Panc1 (cell line): ENCODE measurements at places on chromosomes 7 and 10.

DNA sequence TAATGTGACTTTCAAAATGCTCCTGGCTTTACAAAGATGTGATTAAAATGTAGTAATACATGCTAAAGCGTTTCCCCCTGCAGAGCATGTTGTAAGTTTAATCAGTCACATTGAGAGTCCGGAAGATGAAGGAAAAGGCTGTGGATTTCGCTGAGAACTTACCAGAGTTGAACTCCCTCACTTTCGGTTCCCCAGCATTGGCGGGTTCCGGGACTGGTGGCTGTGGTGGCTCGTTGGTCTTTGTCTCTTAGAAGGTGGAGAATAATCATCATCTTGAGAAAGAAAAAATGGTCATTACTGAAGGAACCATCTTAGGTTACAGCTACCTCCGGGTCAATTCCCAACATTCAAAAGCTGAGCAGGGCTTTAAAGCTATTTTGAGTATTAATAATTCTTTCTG, 9.6 kb upstream of the NUPR2 start:
- no peak for DNase-seq

DNA sequence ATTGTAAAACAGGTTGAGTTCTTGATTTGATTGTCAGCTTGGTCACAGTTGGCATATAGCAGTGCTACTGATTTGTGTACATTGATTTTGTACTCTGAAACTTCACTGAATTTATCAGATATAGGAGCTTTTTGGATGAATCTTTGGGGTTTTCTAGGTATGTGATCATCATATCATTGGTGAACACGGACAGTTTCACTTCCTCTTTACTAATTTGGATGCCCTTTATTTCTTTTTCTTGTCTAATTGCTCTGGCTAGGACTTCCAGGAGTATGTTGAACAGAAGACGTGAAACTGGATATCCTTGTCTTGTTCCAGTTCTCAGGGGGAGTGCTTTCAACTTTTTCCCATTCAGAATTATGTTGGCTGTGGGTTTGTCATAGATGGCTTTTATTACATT, 86.9 kb downstream of the EXOC4 start:
- no peak for DNase-seq

DNA sequence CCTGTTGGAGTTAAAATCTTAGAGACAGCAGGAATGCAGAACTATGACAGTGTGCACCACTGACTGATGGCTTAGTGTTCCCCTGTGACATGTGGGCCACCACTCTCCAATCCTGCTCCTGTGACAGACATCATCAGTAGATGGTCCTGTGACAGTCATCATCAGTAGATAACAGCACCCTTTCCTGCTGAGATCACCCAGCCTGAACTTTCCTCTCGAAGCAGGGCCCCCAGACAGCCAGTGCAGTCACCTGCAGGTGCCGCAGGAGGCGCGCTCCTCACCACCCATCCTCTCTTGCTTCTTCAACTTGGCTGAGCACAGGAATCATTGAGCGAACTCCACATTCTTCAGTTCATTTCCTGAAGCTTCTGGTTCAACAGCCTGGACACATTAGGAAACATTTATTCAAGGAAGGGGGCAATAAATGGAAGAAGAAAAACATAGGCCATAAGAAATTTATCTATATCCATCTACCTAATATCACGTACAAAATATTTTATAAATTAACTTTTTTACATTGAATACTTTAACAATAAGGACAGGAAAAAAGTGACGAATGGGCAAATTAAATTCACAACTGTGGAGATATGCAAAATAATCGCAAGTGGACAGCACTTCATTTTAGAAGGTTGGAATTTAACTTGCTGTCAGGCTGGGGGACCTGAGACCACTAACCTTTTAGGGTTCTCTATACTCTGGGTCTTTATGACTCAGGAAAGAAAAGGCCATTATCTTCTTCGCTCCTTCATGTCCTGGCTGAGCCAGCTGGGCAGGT, 32.0 kb upstream of the MKI67 start:
- DNase-seq = no peak

DNA sequence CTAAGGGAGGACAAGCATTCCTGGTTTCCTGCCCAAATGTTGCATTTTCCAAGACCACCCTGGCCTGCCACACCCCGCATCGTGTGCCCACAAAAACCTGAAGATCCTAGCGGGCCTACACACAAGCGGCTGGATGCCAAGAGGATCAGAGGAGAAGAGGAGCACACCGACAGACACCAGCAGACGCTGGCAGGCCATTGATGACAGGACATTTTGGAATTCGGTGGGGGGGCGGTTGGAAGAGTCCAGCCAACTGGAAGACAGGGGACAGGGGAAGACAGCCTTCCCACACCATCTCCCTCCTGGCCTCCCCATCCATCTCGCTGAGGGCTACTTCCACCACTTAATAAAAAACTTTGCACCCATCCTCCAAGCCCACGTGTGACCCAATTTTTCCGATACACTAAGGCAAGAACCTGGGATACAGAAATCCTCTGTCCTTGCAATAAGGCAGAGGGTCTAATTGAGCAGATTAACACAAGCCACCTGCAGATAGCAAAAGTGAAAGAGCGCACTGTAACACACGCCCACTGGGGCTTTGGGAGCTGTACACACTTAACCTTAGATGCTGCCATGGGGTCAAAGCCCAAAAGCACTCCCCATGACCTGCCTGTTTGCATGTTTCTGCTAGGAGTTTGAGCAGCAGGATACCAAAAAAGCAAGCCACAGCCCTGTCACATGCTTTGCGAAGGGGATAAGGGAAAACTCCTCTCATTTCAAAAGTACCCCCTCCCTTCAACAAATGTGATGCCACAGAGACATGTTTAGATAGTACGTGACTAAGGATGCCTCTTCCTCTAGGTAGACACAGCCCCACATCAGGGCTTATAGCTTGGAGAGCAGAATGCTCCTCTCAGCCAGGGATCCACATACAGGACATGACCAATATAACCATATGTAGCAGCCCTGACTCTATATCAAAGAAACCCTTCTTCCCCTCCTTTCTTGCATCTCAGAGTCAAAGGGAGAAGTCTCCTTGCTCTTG, 13.4 kb upstream of the SMNDC1 start:
- DNase-seq = no peak

- DNase-seq = no peak
These were observed 27.5 kb downstream of the STRA8 start for GRCh38 chr7:135260930-135261721.

DNA sequence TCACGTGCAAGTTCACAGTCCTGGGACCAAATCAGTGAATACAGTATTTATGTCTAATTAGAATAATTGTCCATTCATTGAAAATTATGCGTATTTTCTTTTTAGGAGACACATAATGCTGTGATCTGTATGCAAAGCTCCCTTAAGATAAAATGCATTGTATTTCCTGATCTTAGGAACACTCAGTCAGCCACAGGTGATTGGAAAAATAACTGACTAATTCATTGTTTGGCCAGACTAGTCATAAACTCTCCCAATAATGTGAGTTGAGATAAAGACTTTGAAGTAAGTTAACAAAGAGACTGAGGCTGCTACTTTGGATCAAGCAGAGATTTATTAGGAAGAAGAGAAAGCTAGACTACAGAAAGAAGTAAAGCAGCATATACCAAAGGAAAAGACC, 182.2 kb downstream of the GNAI1 start:
- no peak for DNase-seq

- DNase-seq = no peak
These were observed 282.0 kb upstream of the FZD1 start for GRCh38 chr7:90982228-90982627.

DNA sequence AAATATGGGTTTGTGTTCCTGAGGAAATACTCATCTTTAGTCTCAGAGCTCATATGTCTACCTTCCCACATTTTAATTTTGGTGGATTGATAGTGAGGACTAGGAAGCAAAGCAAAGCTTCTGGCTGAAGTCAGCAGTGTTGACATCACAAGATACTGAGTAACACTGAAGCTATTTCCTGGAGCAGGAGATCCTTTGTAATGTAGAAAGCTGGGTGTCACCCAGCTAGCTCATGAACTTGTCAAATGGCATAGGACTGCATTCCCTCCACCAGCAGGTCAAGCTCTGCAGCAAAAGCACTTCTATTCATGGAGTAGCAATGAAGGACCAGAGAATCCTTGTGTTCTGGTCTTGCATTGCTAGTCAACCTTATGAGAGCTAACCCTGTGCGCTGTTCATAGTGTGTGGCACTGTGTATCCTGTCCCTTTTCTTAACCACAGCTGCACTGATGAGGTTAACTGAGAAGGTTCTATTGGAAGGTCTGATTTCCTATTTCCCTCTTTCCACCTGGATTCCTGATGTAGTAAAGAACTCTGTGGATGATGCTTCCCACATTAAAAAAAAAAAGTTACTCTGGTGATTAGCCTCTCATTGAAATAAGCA, 94.8 kb upstream of the ZNF804B start:
- DNase-seq = no peak

DNA sequence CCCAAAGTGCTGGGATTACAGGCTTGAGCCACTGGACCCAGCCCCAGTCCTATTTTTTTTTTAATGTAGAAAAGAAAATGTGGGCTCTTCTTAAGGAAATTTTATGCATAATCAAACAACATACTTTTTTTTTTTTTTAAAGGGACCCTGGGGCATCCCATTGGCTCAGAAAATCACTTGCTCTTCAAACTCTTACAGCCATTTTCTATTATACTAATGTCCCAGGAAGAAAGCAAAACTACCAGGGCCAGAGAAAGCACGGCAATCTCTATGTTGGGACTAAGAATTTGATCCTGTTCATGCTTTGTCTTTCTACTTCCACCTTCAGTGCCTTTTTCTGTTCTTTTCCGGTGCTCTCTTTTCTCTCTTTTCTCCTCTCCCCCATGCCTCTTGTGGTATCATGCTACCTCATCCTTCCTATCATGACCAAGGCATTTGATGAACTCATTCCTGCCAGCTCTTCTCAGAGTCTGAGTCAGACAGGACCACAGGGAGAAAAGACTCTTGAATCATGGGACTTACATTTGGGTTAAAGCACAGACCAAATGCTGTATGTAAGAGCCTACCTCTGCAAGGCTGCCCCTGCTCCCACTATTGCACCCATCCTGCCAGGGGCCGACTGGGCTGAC, 76.4 kb upstream of the CCNY start:
- peak; percentile 72 for DNase-seq

- DNase-seq = no peak
These were observed 61.1 kb upstream of the NPSR1 start for GRCh38 chr7:34596887-34597286.

DNA sequence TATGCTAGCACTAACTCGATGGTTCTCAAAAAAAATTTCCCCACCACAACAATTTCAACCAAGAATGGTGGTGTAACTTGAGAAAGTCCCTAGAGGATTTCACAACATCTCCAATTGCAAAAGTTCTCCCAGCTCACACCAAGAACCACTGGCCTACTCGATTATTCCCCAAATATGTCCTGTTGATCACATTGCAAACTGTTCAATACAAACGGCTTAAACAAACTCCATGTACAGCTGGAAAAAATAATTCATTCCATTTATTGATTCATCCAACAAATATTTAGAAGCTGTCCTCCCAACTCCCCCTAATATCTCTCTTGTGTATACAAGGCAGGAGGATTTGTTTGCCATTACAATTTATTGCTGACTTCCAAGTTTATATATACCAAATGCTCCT, 19.1 kb downstream of the TMEM176B start:
- no peak for DNase-seq

- DNase-seq = no peak
These were observed 171.3 kb downstream of the DNAJC1 start for GRCh38 chr10:21831986-21832820.

- no peak for DNase-seq
These were observed 116.8 kb downstream of the CYTH3 start for GRCh38 chr7:6155596-6155995.

GRCh38 chr7:91778416-91778815, 102.1 kb downstream of the MTERF1 start:
- DNase-seq = no peak

DNA sequence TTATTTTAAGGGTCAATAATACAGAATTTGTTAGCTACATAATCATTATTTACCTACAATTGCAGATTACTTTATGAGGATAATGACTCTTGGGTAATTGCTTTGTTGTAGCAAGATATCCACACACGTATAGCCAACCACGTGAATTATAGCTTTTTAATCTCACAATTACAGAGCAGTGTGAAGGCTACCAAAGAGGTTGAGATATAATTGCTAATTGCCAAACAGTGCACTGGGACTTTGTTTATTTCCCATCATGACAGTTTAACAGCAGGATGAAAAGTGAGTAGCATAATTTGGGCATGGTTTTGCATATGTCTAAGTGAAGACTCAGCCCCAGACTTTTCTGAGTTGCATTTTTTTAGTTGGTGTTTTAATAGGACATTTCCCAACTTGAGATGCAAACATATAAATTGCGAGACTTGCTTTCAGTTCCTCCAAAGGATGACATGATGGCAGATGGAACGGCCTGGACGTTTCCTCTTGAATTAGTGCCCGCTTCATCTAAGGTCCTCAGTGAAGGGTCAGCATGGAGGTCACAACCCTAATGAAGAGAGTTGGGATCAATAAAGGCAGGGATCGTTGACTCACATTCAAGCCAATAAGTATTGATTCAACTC, 180.7 kb upstream of the GPR26 start:
- DNase-seq = no peak

DNA sequence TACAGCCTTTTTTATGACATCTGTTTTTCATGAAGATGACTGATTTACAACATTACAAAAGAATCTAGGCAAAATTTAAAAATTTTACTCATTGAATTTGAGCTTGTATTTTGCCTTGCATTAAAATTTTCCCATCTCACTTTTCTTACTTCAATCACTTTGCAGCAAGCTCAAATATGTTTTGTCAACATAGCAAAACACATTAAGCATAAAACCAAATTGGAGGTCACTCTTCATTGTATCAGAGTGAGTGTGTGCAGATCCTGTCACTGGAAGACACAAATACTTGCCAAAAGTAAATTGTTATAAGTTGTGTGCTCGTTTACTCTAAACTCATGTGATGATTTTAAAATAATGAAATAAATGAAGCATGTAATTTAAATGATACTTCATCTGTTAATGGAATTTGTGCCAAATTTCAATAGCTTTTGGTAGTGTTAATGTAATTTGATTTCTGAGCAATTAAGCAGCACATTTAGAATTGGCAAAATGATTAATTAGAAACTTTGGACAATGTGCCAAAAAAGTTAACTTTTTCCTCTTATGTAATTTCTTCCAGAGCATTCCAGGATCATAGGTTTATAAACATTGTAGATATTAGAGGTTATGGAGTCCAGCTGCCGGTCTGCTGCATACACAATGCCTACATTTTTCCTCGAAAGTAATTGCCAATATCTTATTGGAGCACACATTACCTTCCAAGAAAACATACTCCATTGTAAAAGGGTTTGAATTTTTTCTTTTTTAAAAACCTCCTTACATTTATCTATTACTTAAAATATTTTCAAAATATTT, 1078.2 kb upstream of the LRRTM3 start:
- no peak for DNase-seq

GRCh38 chr7:51053160-51053925, 263.3 kb downstream of the COBL start:
- no peak for DNase-seq

- DNase-seq = no peak
These were observed at the start of gene EBF3 for GRCh38 chr10:129963641-129964501. Gene EBF3 (minus strand): TSS chr10:129964274. CDS start chr10:129963768, 506 bp downstream.

DNA sequence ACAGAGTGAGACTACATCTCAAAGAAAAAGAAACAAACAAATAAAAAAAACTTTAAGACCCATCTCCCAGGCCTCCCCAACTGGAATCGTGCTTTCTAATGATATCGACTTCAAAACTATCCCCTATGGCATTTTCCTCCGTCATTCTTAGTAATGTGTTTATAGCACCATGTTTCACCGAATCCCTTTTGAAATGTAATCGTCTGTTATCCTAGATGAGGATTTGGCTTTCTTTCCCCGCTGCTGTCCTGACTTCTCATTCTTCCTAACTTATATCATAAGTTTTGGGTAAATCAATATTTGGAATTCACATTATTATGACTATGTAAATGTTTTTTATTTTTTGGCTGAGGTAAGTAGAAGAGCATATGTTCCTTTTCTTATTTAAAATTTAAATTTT, 77.2 kb upstream of the ARHGAP21 start:
- no peak for DNase-seq
